ENCODE measurements at places on chromosomes 3 and 15.

DNA sequence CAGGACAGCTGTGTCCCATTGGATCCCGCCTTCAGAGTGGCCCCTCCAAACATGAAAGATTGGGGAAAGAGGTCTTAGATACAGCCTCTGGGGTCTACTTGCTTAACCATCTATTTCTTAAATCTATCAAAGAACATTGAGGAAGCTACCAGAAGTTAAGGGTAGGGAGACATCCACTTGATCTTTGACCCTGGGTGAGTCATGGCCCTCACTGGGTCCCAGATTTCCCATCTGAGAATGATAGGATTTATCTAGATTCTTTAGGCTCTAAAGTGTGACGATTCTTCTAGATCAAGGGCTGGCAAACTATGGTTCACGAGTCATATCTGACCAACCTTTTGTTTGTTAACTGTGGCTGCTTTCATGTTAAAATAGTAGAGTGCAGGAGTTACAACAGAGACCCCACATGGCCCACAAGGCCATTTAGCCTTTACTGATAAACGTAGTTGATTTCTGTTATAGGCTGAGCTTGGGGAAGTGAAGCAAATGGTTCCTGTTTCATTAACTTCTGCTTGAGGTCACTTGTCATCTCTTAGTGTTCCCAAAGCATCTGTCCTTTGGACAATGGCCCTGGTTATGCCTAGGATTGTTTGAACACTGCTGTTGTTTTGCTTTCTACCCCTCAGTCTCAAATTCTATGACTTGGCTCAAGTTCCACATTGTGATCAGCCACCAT, 8.0 kb downstream of the MUC13 start:
- DNase-seq, result no peak

- DNase-seq, result no peak
Observed at GRCh38 chr3:143408771-143409170, 289.2 kb downstream of the CHST2 start.

GRCh38 chr3:157836022-157836421, 270.2 kb downstream of the SHOX2 start:
- DNase-seq, result no peak

DNA sequence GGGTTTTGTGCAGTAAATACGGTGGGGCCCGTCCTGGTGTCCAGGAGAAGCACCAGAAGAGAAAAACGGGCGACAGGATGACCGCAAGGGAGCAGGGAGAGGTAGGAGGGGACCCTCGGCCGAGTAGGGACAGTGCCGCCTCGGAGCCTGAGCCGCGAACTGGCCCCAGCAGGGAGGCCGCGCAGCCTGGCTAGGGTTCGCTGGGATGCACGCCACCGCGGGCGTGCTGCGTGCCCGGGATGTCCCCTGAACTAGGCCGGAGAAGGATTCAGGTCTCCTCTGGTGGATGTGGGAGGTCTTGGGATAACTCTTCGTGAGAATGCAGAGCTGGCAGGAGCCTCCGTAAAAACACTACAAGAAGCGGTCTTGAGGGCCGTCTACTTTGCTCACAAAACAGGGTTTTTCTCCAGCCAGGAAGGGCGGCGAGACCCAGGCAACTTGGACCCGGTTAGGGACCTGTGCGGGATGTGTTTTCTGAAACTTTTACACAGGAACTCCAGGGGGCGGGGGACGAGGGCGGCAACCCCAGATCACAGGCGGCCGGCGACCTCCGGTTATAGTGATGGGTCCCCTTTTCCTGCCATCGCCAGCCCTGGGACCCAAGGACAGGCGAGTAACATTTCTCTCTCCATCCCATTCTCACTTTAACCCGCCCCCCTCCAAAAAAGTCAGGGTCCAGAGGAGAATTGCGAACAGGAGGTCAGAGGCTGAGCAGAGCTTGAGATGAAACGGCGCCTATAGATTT, 35.5 kb downstream of the NR2F2 start:
- DNase-seq, result no peak

DNA sequence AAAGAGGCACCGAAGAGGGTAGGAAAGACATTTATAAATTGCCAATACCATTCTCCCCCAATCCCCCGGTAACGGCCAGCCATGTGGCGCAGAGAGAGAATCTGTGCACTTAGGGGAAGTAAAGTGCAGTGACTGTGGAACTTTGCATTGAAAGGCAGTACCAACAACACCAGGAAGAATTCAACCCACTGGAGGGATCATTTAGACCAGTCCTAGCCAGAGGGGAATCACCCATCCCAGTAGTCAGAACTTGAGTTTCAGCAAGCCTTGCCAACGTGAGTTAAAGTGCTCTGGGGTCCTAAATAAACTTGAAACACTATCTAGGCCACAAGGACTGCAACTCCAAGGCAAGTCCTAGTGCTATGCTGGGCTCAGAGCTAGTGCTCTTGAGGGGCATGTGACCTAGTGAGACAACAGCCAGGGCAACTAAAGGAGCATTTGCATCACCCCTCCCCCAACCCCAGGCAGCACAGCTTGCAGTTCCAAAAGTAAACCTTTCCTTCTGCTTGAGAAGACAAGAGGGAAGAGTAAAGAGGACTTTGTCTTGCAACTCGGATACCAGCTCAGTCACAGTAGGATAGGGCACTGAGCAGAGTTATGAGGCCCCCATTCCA, 15.0 kb downstream of the CEP70 start:
- DNase-seq, result no peak

- no peak for DNase-seq
Observed at GRCh38 chr15:78977591-78978347, 32.9 kb upstream of the CTSH start.

DNA sequence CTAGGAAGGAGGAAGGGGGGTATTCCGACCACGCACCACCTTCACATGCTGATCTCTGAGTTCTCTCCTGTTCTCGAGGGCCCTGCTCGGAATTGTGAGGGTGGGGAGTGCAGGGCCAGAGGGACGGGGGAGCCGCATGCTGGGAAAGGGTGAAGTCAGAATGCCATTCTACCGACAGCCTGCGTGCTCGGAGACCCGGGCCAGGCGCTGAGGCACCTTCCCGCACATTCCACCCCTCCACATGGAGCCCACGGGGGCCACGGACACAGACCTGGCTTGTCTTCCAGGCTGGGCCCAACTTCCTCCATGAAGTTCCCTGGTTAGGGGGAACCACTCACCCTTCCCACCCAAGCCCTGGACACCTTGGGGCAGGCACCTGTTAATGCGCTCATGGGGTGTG, 28.7 kb upstream of the PIGZ start:
- no peak for DNase-seq

- no peak for DNase-seq
Observed at GRCh38 chr3:82641701-82642100, 880.3 kb upstream of the GBE1 start.

GRCh38 chr15:51046799-51047449, 47.8 kb downstream of the TNFAIP8L3 start:
- DNase-seq, result peak; percentile 62
